CD4-positive, alpha-beta memory T cell (primary cell): ENCODE measurements at places on chromosomes 2 and 18. TPM values are rescaled to one million over a fixed set of nuclear protein-coding genes. Genes with fewer than 3 reads are reported as not detected.

The TSPYL6 gene
- not detected for total RNA-seq

The MEP1B gene
- total RNA-seq, result not detected

The PELI1 gene
- 40.5 TPM for total RNA-seq

The STPG4 gene
- total RNA-seq, result 0.72 TPM

The OTOS gene
- not detected for total RNA-seq

The NTSR2 gene
- total RNA-seq, result not detected

The GKN2 gene
- total RNA-seq, result not detected

The RESP18 gene
- not detected for total RNA-seq

The CYBRD1 gene
- 0.64 TPM for total RNA-seq

The IL36B gene
- total RNA-seq, result not detected

The KCNIP3 gene
- not detected for total RNA-seq

The VSNL1 gene
- not detected for total RNA-seq

The SRD5A2 gene
- not detected for total RNA-seq

The PXDN gene
- not detected for total RNA-seq

The GBX2 gene
- total RNA-seq, result not detected

The ZC3H6 gene
- total RNA-seq, result 36.8 TPM

- no peak overlapping the region for H3K4me3 ChIP-seq
- peaks cover 21% of the 10 kb centered on the region for H3K36me3 ChIP-seq
- DNase-seq, result no peak
- no peak overlapping the region for H3K27ac ChIP-seq
Observed at GRCh38 chr18:35073186-35074105, 32.2 kb downstream of the MAPRE2 start.

DNA sequence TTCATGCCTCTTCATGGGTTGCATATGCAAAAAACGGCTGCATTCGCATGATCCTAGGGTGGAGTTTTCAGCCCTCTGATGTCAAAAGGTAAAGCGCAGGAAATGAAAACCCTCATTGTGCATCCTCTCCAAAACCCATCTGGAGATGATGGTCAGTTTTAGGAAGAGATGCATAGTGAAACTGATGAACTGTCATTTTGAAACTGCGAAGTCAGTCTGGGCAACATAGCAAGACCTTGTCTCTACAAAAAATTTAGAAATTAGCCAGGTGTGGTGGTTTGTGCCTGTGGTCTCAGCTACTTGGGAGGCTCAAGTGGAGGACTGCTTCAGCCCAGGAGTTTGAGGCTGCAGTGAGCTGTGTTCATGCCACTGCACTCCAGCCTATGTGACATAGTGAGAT, 2.5 kb upstream of the TTLL4 start:
- no peak for DNase-seq
- H3K27ac ChIP-seq, result no peak overlapping the region
- H3K4me1 ChIP-seq, result peaks cover 16% of the 10 kb centered on the region
- H3K27me3 ChIP-seq, result no peaks in the 10 kb centered on the region
- no peak overlapping the region for H3K4me3 ChIP-seq

- H3K36me3 ChIP-seq, result no peaks in the 10 kb centered on the region
- H3K27me3 ChIP-seq, result no peaks in the 10 kb centered on the region
- no peak for DNase-seq
- peaks cover 100% of the 10 kb centered on the region for H3K4me1 ChIP-seq
- H3K4me3 ChIP-seq, result no peak overlapping the region
Observed at GRCh38 chr18:48838921-48839818, 111.6 kb downstream of the SMAD7 start.

DNA sequence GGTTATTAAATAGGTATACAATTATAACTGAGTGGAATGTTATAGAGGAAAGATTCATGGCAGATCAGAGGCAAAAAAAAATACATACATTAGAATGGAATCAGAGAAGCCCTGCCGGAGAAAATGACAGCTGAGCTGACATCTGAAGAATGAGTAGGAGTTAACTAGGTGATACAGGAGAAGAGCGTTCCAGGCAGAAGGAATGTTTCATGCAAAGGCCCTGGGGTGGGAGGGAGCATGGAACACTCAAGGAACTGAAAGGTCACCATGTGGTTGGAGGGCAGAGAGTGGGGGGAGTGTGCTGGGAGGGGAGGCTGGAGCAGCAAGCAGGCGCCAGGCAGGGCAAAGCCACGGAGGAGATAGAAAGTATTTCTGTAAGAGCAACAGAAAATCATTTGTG, 31.6 kb upstream of the CDK5R2 start:
- no peaks in the 10 kb centered on the region for H3K27me3 ChIP-seq
- no peaks in the 10 kb centered on the region for H3K36me3 ChIP-seq
- no peak overlapping the region for H3K4me3 ChIP-seq

GRCh38 chr2:111634050-111634794, 249.8 kb downstream of the ANAPC1 start:
- no peak for DNase-seq
- no peak overlapping the region for H3K27ac ChIP-seq
- no peak overlapping the region for H3K4me3 ChIP-seq
- H3K4me1 ChIP-seq, result peaks cover 10% of the 10 kb centered on the region

DNA sequence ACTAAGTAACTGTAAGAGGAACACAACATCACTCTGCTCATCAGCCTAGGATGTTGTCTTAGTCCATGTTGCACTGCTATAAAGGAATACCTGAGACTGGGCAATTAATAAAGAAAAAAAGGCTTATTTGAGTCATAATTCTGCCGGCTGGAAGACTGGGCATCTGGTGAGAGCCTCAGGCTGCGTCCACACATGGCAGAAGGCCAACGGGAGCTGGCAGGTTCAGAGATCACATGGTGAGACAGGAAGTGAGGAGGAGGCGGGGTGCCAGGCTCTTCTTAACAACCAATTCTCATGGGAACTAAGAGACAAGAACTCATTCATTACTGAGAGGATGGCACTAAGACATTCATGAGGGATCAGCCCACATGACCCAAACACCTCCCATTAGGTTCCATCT, 46.8 kb downstream of the EPG5 start:
- H3K4me1 ChIP-seq, result peaks cover 10% of the 10 kb centered on the region
- no peak for DNase-seq

DNA sequence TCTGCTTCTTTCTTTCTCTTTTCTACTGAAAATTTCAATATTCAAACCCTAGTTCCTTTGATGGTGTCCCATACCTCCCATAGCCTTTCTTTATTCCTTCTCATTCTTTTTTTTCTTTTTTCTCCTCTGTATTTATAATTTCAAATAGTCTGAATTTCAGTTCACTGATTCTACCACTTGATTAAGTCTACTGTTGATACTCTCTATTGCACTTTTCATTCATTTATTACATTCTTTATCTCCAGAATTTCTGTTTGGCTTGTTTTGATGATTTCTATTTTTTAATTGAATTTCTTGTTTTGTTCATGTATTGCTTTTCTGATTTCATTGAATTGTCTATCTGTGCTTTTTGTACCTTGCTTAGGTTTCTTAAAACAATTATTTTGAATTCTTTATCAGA, 111.9 kb upstream of the VRK2 start:
- no peaks in the 10 kb centered on the region for H3K27me3 ChIP-seq
- DNase-seq, result no peak
- H3K27ac ChIP-seq, result no peak overlapping the region
- no peaks in the 10 kb centered on the region for H3K4me1 ChIP-seq

DNA sequence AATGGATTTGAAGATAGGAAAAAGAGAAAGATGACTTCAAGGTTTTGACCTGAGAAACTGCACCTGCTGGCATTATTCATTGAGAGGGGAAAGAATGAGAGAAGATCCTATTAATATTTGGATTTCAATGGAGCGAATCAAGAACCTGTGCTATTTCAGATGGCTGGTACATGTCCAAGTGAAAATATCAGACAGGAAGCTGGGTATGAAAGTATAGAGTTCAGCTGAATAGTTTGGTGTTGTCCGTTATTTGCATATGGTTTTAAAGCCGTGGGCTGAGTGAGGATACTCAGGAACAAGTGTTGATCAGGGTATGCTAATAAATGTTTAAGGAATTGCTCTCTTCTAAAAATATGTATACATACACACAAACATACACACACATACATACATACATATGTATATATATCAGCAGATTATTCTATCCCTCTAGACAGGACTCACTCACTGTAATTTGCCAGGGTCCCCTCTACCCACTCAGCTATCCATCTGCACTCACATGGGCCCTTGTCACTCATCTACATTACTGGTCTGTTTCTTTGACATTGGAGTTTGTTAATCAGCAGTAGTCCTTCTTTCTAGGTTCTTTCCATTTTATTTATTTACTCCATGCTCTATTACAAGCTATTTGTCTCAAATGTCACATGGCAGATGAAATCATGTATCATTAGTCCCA, 33.9 kb upstream of the IKZF2 start:
- no peak overlapping the region for H3K27ac ChIP-seq
- DNase-seq, result no peak
- no peak overlapping the region for H3K4me3 ChIP-seq
- H3K36me3 ChIP-seq, result no peaks in the 10 kb centered on the region

DNA sequence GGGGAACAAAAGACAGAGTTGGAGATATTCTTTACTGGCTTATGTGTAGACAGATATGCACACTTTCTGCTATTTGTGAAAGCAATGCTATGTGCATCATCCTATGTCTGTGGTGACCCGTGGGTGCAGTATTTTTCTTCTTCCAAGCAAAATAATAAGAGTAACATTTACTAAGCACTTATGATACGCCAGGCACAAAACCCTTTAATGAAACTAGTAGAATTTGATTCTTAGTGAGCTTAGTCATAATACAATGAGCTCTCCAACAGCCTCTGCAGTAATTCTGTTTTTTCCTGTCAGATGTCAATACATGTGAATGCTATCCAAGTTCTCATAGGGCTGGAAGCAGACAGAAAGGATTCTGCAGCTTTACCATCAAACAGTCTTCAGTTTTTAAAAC, 130.6 kb downstream of the RAD51AP2 start:
- no peaks in the 10 kb centered on the region for H3K36me3 ChIP-seq
- H3K4me1 ChIP-seq, result no peaks in the 10 kb centered on the region
- no peak for DNase-seq

GRCh38 chr2:217638533-217638932, 364.3 kb downstream of the TNS1 start:
- no peak for DNase-seq
- no peak overlapping the region for H3K27ac ChIP-seq
- no peak overlapping the region for H3K4me3 ChIP-seq
- H3K27me3 ChIP-seq, result no peaks in the 10 kb centered on the region
- H3K4me1 ChIP-seq, result no peaks in the 10 kb centered on the region
- no peaks in the 10 kb centered on the region for H3K36me3 ChIP-seq

GRCh38 chr2:201262718-201263117, 2.4 kb downstream of the CASP8 start:
- no peaks in the 10 kb centered on the region for H3K27me3 ChIP-seq
- H3K4me3 ChIP-seq, result peak overlapping the region; percentile 49
- H3K4me1 ChIP-seq, result peaks cover 79% of the 10 kb centered on the region
- H3K36me3 ChIP-seq, result peaks cover 13% of the 10 kb centered on the region

GRCh38 chr2:217660423-217660822, 342.4 kb downstream of the TNS1 start:
- no peak overlapping the region for H3K4me3 ChIP-seq
- no peak overlapping the region for H3K27ac ChIP-seq
- no peaks in the 10 kb centered on the region for H3K4me1 ChIP-seq
- no peaks in the 10 kb centered on the region for H3K36me3 ChIP-seq

- DNase-seq, result no peak
- H3K4me3 ChIP-seq, result no peak overlapping the region
- H3K27ac ChIP-seq, result no peak overlapping the region
- no peaks in the 10 kb centered on the region for H3K27me3 ChIP-seq
Observed at GRCh38 chr2:178386986-178387597, 63.9 kb downstream of the PRKRA start.

- no peaks in the 10 kb centered on the region for H3K4me1 ChIP-seq
- no peaks in the 10 kb centered on the region for H3K36me3 ChIP-seq
- H3K4me3 ChIP-seq, result no peak overlapping the region
- no peak overlapping the region for H3K27ac ChIP-seq
Observed at GRCh38 chr18:40437517-40437916, 1517.5 kb upstream of the PIK3C3 start.

- H3K36me3 ChIP-seq, result no peaks in the 10 kb centered on the region
- H3K4me1 ChIP-seq, result peaks cover 17% of the 10 kb centered on the region
- no peaks in the 10 kb centered on the region for H3K27me3 ChIP-seq
- H3K27ac ChIP-seq, result no peak overlapping the region
- H3K4me3 ChIP-seq, result no peak overlapping the region
Observed at GRCh38 chr2:854460-854859, 96.2 kb upstream of the SNTG2 start.

GRCh38 chr2:132416723-132417395, at the start of gene GPR39:
Gene GPR39, plus strand, starts transcription at chr2:132416805.
- H3K27ac ChIP-seq, result no peak within 1 kb of the TSS
- no peaks in the 10 kb centered on the region for H3K4me1 ChIP-seq
- H3K36me3 ChIP-seq, result no peaks in the 10 kb centered on the region
- no peaks in the 10 kb centered on the region for H3K27me3 ChIP-seq
- H3K4me3 ChIP-seq, result no peak within 1 kb of the TSS
- DNase-seq, result no peak

DNA sequence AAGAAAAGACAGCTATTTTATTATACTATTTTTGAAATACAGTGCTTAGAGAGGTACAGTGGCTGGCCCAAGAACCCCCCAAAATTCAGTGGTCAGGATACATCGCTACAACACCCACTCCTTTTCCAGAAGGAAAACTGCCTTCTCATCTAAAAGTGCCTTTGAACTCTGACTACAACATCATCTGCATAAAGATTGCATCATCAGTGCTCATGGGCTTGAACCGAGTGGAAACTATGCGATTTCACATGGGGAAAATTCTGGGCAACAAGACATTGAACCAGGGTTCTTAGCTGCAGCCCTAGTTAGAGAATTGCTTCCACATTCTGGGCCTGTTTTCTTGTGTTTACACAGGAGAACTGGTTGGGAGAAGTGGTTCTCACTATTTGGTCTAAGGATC, 294.6 kb upstream of the SLC14A2 start:
- H3K4me3 ChIP-seq, result no peak overlapping the region
- DNase-seq, result no peak
- no peaks in the 10 kb centered on the region for H3K36me3 ChIP-seq
- no peaks in the 10 kb centered on the region for H3K4me1 ChIP-seq
- H3K27ac ChIP-seq, result no peak overlapping the region

- no peak overlapping the region for H3K4me3 ChIP-seq
- no peaks in the 10 kb centered on the region for H3K36me3 ChIP-seq
- H3K27ac ChIP-seq, result no peak overlapping the region
- H3K4me1 ChIP-seq, result no peaks in the 10 kb centered on the region
- DNase-seq, result no peak
Observed at GRCh38 chr2:141417246-141417797, 713.5 kb downstream of the LRP1B start.

GRCh38 chr18:3624935-3625741, 175.2 kb downstream of the TGIF1 start:
- no peaks in the 10 kb centered on the region for H3K27me3 ChIP-seq
- H3K4me1 ChIP-seq, result peaks cover 19% of the 10 kb centered on the region
- H3K27ac ChIP-seq, result no peak overlapping the region
- H3K4me3 ChIP-seq, result no peak overlapping the region
- peak; percentile 62 for DNase-seq

GRCh38 chr2:182887753-182888415, 21.4 kb upstream of the FRZB start:
- no peaks in the 10 kb centered on the region for H3K4me1 ChIP-seq
- H3K36me3 ChIP-seq, result no peaks in the 10 kb centered on the region
- H3K4me3 ChIP-seq, result no peak overlapping the region
- H3K27me3 ChIP-seq, result no peaks in the 10 kb centered on the region
- H3K27ac ChIP-seq, result no peak overlapping the region

DNA sequence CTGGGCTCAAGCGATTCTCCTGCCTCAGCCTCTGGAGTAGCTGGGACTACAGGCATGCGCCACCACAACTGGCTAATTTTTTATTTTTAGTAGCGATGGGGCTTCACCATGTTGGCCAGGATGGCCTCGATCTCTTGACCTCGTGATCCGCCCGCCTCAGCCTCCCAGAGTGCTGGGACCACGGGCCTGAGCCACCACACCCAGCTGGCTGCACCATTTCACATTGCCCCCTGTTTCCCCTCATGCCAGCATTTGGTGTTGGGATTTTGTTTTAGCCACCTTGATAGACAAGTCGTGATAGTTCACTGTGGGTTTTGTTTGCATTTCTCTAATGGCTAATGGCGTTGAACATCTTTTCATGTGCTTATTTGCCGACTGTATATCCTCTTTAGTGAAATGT, 5.8 kb upstream of the COLEC11 start:
- DNase-seq, result no peak
- no peak overlapping the region for H3K27ac ChIP-seq
- no peaks in the 10 kb centered on the region for H3K27me3 ChIP-seq
